ENCODE measurements at places on chromosomes 1 and 21.

DNA sequence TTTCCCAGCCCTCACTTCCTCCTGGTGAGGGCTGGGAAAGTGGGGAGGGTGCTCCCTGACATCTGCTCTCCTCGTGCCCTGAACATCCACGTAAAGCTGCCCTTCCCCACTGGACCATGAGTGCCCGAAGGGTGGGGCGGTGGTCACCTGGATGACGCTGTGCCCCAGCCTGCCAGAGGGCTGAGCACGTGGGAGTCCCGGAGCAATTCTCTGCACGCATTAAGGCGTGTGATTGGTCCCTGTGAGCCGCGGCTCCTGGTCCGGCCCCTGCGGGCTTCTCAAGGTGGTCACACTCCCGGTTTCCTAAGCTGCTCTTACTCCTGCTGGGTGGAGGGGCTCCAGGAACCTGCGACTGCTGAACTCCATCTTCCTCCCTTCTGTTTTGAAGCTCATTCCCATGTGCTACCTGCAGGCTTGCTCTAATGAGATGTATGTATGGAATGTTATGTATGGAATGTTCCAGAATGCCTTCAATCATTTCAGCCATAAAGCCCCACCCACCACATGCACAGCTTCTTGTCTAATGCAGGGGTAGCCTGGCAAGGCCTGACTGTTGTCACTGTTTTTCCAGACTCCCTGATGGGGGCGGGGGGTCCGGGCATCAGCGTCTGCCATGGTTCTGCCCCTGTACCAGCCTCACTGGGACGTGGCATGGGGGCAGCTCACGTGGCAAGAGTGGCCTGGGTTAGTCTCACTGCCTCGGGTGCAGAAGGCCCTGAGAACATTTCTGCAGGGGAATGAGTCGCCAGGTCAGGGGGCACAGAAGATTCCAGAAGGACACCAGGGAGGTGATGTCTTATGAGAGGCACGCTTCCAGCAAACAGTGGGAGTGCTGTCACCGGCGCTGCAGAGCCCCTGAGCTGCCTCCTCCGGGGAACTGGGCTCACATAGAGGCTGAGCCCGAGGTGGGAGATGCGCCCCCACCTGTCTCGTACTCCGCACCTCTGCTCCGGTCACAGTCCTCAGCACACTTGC lies 19.4 kb downstream of the KRTAP10-1 start:
- DNase-seq: no peak

DNA sequence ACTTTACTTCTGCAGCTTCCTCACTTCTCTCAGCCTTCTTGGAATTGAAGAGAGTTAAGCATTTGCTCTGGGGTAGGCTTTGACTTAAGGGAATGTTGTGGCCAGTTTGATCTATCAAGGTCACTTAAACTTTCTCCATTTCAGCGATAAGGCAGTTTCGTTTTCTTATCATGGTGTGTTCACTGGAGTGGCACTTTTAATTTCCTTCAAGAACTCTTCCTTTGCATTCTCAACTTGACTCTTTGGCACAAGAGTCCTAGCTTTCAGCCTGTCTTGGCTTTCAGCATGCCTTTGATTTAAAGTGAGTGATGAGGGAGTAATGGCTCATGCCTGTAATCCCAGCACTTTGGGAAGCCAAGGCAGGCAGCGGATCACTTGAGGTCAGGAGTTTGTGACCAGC lies 38.7 kb downstream of the HS2ST1 start:
- no peak for DNase-seq

- no peak for DNase-seq
These were observed 2.0 kb downstream of the TNFSF18 start for GRCh38 chr1:173048621-173049321.

GRCh38 chr1:185650602-185651230 lies 83.5 kb upstream of the HMCN1 start:
- no peak for DNase-seq

Measured in tongue (tissue), 3 donors.